OCI-M1 (cell line): ENCODE measurements at places on chromosomes 6 and 20.

- no peak for DNase-seq
Observed at GRCh38 chr6:10655508-10656055, 38.8 kb downstream of the C6orf52 start.

GRCh38 chr6:55694759-55695158 is 115.8 kb upstream of the HMGCLL1 start:
- DNase-seq: no peak

DNA sequence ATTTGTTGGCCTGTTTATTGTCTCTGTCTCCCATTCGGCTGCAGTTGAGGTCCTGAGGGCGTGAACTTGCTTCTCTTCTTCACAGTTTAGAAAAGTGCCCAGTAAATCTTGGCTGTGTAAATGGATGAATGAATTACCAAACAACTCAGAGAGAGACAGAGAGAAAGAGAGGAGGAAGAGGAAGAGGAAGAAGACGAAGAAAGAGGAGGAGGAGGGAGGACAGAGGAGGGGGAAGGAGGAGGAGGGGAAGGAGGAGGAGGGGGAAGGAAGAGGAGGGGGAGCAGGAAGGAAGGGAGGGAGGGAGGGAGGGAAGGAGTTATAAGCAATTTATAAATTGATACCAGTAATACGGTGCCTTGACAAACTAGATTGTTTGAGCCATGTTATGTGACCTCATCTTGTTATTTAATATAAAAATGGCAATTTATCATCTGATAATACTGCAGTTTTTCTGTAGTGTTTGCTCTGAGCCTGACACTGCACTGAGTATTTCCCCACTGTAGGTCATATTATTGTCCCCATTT is 18.7 kb downstream of the HCK start:
- no peak for DNase-seq

- peak; percentile 10 for DNase-seq
Observed at GRCh38 chr6:23663652-23664051, 462.4 kb upstream of the NRSN1 start.

DNA sequence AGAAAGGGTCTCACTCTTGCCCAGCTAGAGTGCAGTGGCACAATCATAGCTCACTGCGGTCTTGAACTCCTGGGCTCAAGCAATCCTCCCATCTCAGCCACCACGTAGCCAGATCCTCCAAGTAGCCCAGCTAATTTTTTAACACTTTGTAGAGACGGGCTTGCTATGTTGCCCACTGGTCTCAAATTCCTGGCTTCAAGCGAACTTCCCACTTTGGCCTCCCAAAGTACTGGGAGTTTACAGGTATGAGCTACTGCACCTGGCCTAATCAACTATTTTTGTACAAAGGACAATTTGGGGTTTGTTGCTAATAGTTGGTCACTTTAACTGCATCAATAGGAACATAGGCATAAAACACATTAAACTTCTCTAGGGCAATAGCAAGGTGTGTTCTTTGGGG is 29.9 kb upstream of the SYNCRIP start:
- no peak for DNase-seq

GRCh38 chr6:140809694-140810101 is 1323.0 kb upstream of the GJE1 start:
- peak; percentile 66 for DNase-seq

DNA sequence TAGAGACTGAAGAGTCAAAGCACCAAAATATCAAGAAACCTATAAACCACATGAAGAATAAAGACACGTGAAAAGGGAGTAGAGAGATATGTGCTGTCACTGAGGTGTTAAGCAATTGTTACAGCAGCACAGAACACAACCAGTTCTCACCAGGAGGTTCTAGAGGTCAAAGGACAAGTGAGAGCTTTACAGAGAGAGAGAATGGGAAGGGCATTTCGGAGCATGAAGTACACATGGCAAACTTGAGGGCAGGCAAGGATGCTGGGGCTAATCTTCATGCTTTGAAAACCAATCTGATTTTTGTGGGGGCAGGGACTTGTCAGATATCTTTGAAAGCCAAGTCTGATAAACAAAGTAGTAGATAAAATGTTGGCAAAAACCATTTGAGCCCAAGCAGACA is 142.3 kb upstream of the NRSN1 start:
- DNase-seq: peak; percentile 17

DNA sequence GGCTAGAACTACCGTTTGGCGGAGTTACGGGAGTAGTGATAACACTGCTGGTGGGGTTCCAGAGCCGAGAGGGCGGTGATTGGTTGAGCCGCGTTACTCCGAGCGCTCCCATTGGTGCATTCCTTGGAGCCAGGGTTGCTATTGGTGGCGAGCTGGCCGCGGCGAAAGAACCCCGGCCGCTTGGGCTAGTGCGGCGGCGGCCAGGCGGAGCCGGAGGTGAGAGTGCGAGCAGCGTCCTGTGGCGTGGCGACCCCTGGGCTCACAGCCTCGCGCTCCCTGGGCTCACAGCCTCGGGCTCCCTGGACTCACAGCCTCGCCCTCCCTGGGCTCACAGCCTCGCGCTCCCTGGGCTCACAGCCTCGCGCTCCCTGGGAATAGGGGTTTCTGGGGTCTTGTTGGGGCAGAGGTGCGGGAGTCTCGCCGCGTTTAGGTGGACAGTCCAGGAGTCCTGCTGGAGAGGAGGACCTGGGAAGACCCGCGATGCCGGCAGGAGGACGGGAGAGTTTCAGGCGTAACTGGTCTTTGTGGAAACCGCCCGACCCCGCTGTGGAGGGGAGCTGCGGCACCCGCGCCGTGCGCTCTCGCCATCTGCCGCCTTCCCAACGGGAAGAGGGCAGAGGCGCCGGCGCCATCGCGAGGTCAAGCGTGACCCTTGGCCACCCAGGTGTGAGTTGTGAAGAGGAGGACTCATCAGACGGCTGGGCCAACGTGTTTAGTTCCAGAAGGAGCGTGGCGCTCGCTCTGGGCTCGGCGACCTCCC is 12.2 kb downstream of the PRDM13 start:
- DNase-seq: no peak

GRCh38 chr6:26243132-26243531 is 121.9 kb upstream of the BTN3A2 start:
- DNase-seq: no peak

GRCh38 chr6:121579478-121579877 is 144.0 kb downstream of the GJA1 start:
- peak; percentile 66 for DNase-seq

DNA sequence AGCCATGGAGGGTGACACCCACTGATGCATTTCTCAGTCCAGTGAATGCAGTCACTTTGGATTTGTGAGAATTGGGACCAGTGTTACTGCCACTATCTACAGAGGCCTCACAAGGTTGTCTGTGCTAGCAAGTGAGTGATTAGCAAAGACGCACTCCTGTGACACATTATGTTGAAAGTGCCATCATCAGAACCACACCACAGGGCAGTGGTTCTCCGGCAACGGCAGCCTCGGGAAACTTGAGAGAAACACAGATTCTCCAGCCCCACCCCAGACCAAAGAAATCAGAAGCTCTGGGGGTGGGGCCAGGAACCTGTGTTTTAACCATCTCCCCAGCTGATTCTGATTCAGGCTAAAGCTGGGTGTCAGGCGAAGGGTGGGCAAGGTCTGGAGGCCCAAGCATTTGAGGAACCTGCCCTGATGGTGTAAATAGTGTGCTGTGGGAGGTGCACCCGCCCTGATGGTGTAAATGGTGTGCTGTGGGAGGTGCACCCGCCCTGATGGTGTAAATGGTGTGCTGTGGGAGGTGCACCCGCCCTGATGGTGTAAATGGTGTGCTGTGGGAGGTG is 39.9 kb downstream of the TMEM242 start:
- no peak for DNase-seq
